ENCODE measurements at places on chromosomes 11 and 22.

DNA sequence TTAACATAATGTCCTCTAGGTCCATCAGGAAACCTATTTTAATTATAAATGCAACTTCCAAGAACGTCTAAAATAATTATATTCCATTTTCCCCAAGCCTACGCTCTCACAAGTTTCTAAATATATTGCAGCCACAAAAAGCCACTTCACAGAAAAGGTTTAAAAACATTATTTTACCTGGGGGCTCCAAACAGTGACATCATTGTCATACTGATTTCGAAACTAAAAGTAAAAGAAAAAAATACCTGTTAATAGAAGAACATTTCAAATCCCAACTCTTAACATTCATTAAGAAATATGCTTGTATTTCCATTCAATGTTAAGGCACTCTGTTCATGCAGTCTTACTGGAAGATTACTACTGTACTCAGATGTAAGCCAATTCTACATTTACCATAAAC is 1.4 kb downstream of the PSMA1 start:
- no peak for DNase-seq

- no peak for DNase-seq
Measured at GRCh38 chr11:31375879-31376278, 6.2 kb downstream of the DNAJC24 start.

DNA sequence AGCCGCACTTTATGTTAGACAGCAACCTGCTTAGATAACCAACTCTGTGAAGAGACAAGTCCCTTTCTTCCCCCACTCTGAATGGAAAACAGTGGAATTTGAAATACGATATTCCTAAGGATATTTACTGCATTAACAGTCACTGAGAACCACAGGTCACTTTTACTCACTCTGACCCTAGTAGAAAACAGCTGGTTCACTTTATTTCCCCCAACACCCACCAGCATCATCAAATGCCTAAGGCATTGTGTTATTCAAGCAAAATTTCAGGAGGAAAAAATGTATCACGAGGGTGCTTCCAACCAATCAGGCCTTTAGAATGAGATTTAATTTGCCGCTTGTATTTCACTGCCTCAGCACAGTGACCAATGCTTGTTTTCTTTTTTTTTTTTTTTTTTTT is 1134.1 kb upstream of the CCDC90B start:
- no peak for DNase-seq

GRCh38 chr22:36734171-36735058 is 30.9 kb upstream of the CACNG2 start:
- DNase-seq, result no peak

GRCh38 chr11:95562196-95562921 is 227.2 kb downstream of the FAM76B start:
- DNase-seq, result no peak

GRCh38 chr11:130359419-130359818 is 44.7 kb upstream of the ZBTB44 start:
- DNase-seq, result no peak

DNA sequence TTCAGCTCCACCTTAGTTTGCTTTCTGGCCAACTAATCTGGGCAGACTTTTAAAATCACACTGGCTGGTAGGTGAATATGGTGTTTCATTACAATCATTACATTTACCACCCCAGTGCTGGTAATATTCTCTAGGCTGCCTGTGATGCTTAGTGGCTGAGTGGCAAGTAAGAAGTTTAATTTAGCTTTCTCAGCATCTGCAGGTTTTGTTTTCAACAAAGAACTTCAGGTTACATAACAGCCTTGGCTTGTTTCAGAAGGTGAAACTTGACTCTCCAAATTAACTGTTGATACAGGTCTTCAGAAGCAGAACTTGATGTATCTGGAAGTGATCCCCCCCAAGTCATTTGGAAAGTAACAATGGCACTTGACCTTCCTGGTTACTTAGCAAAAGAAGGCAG is 423.3 kb upstream of the CCDC90B start:
- no peak for DNase-seq

- no peak for DNase-seq
Measured at GRCh38 chr11:72709478-72710238, 35.4 kb upstream of the PDE2A start.

GRCh38 chr22:24521791-24522245 is 26.7 kb downstream of the UPB1 start:
- DNase-seq, result peak; percentile 55

DNA sequence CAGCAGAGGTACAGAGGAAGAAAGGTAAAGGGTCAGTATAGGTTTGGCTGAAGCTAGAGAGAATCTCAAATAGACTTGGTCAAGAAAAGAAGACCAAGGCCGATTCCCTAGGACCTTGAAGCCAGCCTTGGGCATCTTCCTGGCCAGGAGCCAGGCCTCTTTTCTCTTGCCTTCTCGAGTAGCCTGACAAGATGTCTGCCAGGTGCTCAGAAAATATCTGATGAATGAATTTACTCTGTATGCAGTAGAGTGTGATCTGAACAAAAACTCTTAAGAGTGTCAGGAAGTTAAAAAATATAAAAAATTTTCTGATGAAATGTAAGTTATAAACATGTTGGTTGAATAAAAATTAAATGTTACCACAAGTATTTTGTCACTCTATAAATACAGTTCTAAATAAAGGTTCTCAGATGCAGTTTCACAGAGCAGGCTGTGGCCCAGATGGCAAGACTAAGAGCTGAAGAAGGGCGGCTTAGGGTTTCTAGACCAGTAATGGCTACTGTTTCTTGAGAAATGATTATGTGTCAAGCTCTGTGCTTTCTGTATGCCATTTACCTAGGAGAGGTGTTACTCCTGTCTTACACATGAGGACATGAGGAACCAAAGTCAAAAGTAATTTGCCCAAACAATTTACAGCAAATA is 98.1 kb downstream of the ATXN10 start:
- DNase-seq, result no peak

DNA sequence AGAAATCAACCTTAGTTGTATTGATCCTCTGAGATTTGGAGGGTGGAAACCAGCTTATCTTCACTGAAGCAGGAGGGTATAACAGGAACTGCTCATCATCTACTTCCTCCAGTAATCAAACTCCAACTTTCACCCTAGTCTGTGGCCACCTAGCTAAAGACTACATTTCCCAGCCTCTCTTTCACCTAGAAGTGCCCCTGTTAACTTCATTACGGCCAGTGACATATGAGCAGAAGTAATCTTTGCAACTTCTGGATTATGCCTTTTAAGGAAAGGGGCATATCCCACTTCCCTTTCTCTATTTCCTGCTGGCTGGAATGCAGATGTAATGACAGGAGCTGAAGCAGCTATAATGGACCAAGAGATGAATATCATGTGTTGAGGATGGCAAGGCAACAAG is 7.6 kb upstream of the VPS37C start:
- no peak for DNase-seq

- no peak for DNase-seq
Measured at GRCh38 chr11:111062420-111062819, 183.1 kb upstream of the POU2AF2 start.

- DNase-seq, result no peak
Measured at GRCh38 chr11:65128182-65129145, 5.9 kb downstream of the SYVN1 start.

Data from activated naive CD4-positive, alpha-beta T cell treated with anti-CD3 and anti-CD28 coated beads, Interleukin-2, amount 10 ng/mL, durations not matched to agents 7 days and 5 days (primary cell).